ENCODE measurements at places on chromosomes 11 and 22.
A peak's percentile ranks its signal among the peaks of the same experiment; 100 is the strongest.

- DNase-seq: no peak
Observed at GRCh38 chr11:88790182-88790581, 275.6 kb downstream of the GRM5 start.

- DNase-seq: no peak
Observed at GRCh38 chr11:130854483-130854882, 61.8 kb downstream of the SNX19 start.

GRCh38 chr11:110518809-110519514, 89.2 kb downstream of the FDX1 start:
- no peak for DNase-seq

DNA sequence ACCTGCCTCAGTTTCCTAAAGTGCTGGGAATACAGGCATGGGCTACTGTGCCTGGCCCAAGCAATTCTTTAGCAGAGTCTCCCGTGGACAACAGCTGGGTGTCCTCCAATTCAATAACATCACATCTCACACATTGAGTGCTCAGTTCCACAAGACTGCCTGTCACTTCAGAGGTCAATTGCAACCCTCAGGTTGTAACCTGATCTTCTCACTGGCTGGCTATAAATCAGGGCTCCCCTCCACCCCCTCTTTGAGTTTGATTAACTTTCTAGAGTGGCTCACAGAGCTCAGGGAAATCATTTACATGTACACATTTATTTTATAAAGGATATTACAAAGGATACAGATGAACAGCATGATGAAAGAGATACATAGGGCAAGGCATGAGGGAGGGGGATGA, 68.1 kb downstream of the MCHR1 start:
- no peak for DNase-seq

DNA sequence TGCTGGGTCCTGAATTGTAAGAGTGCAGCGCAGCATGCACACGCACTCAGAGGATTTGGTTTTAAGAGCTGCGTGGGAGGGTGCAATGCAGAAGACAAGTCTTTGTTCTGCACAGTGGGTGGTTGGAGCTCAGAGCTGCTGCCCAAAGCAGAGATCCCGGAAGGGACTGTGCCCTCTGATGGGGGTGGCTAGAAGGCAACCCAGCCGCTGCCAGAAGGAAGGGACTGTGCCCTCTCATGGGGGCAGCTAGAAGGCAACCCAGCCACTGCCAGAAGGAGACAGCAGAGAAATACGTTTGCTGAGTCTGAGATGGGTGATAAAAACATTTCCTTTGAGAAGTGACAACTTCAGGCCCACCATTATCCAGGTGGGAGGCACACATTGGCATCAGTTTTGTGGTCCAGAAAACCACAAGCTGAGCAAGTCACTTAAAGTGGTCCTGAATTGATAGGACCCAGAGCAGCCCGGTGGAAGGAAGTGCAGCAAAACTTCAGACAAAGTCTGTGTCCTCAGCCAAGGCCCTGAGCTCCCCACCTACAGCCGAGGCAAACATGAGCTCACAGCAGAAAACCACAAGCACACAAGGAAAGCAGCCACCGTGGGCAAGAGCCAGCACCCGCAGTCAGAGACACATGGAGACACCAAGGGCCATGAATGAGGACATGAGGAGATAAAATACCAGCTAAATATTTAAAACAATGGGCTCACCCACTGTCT, 4.3 kb downstream of the KRTAP5-6 start:
- no peak for DNase-seq

DNA sequence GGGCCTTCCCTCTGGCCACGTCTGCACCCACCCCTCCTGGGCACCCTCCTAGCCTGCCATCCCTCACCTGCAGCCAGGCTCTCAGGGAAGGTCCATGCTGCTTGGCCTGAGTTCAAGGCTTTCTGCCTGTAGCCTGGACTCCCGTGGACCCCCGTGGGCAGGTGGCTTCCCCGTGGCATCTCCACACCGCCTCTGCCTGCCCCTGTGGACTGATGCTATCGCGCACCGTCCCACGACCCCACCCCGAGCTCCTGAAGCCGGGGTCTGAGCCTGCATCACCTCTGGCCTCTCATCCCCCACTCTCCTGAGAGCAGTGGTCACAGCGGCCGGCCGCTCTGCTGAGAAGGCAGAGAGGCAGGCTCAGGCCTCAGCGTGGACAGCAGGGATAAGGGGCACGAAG, 4.5 kb downstream of the IFITM5 start:
- no peak for DNase-seq

DNA sequence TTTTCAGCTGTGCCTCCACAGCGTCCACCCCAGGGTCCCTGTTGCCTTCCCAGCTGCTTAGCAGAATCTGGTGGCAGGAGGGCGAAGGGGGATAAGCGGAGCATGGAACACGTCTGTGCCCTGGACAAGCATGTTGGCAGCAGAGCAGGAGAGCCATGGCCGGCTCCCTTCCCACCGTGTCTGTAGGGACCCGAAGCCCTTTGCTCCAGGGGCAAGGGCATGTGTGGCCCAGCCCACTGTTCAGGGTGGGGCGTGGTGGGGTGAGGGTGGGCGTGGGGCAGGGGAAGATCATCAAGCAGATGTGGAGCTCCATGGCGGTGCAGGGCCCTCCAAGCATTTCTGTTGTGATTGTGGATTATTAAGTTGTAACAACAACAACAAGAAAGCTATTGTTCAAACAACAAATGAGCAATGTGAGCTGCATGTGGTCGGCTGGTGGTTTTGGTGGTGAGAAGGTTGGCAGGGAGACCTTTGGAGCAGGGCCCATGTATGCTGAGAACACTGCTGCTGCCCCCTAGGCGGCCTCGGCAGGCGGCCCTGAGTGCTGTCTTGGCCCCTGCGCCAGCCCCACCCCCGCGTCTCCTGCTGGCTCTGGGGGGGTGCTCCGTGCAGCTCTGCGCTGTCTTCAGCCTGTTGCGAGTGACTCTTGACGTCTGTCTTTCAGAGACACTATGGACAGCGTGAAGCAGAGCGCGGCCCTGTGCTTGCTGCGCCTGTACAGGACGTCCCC, 50.9 kb downstream of the AP2A2 start:
- DNase-seq: no peak

GRCh38 chr11:69039501-69039900, 9.2 kb upstream of the TPCN2 start:
- DNase-seq: no peak

- no peak for DNase-seq
Observed at GRCh38 chr22:44732017-44732561, 20.3 kb upstream of the ARHGAP8 start.

- DNase-seq: peak; percentile 81
Observed at GRCh38 chr11:73177778-73178539, 35.8 kb upstream of the FCHSD2 start.

DNA sequence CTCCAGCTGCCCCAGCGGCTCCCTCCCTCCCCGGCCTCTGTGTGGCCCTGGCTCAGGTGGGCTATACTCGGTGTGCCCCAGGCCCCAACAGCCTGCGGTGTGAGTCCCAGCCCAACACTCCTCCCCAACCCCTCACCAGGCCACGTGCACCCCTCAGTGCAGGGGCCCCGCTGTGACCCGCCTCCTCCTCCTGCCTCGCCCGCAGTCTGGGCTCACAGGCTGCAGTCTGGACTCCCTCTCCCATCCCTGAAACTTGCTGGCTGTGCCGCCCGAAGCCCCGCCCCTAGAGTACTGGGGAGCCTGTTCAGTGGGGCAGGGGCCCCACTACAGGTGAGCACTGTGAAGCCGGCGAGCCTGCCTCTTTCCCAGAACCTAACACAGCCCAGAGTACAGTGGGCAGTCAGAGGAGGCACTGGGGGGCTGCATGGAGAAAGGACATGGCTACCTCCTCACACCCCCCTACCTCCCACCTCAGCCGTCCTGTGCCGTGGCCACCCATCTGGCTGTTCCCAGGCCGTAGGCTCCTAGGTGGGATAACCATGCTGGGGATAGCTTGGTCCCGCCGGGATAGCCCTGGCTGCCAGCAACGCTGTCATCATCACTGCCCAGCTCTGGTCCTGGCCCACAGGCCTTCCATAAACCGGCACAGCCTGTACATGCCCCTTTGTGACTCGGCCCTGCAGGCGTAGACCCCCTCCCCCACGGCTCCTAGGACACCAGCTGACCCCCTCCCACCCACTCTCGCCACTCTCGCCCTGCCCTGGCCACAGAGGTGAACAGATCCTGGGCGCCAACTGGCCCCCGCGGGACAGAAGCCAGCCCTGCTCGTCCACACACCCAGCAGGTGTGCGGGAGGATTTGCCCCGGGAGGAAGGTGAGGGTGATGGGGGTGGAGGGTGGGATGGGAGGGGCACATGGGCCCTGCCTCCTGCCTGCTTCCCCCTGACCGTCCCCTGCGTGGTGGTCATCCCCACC, 29.7 kb downstream of the CELSR1 start:
- no peak for DNase-seq

GRCh38 chr11:71311176-71311925, 59.0 kb upstream of the SHANK2 start:
- no peak for DNase-seq

DNA sequence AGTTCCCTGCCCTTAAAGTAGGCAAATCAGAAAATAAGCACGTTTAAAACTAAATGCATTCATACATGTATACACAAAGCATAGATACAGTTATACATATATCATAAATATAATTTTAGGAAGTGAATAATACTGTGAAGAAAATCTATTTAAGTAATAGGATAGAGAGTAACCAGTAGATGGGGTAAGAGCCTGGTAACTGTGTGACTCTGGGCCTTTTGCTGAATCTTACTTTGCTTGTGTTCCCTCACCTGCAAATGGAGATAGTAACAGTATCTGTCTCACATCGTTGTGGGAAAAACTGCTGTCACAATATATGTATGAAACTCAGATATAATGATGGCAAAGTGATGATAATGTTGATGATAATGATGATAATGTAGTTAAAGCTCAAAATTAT, 29.9 kb downstream of the MS4A2 start:
- no peak for DNase-seq

- DNase-seq: no peak
Observed at GRCh38 chr22:20405931-20406685, 12.2 kb downstream of the ZNF74 start.

DNA sequence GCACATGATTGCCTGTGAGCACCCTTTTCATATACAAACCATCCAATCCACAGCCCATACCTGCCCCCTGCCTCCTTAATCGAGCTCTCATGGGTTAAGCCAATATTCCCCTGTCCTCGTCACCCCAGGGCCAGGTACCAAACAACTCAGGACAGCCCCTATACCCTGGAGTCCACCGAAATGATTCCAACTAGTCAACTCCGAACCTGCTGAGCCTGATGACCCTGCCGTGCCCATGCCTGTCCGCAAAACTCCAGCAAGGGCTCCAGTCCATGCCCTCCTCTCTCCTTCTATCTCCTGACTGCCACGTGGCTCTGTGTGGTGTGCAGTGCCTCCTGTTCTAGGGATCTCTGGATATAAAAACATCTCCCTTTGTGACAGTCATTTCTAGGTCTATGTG, 35.5 kb upstream of the SYT13 start:
- no peak for DNase-seq

- no peak for DNase-seq
Observed at GRCh38 chr11:131683131-131683530, 312.7 kb downstream of the NTM start.

GRCh38 chr22:40426594-40427333, 56.4 kb downstream of the SGSM3 start:
- no peak for DNase-seq

DNA sequence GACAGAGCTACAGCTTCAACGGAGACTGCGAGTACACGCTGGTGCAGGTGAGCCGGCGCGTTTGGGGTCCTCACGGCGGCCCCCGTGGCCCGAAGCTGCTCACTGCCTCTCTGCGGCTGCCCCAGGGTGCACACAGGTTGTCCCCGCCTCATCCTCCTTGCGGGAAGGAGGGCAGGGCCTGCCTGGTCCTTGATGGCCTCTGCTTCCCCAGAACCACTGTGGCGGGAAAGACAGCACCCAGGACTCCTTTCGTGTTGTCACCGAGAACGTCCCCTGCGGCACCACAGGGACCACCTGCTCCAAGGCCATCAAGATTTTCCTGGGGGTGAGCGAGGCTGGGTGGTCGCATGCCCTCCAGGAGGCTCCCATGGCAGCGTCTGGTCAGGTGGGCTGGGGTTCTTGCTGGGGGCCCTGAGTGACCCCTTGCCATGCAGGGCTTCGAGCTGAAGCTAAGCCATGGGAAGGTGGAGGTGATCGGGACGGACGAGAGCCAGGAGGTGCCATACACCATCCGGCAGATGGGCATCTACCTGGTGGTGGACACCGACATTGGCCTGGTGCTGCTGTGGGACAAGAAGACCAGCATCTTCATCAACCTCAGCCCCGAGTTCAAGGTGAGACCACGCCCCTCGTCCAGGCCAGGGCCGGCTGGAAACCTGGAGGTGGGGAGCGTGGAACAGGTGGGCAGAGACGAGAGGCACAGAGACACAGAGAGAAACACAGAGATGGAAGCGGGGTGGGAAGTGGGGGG, 19.4 kb downstream of the MUC5AC start:
- no peak for DNase-seq

Data from prostate gland (tissue), 2 donors.